ENCODE measurements at places on chromosomes 4 and X.

GRCh38 chr4:148021686-148022085, 289.8 kb downstream of the ARHGAP10 start:
- no peak for DNase-seq

GRCh38 chr4:61549336-61549735, 349.2 kb downstream of the ADGRL3 start:
- DNase-seq: no peak

DNA sequence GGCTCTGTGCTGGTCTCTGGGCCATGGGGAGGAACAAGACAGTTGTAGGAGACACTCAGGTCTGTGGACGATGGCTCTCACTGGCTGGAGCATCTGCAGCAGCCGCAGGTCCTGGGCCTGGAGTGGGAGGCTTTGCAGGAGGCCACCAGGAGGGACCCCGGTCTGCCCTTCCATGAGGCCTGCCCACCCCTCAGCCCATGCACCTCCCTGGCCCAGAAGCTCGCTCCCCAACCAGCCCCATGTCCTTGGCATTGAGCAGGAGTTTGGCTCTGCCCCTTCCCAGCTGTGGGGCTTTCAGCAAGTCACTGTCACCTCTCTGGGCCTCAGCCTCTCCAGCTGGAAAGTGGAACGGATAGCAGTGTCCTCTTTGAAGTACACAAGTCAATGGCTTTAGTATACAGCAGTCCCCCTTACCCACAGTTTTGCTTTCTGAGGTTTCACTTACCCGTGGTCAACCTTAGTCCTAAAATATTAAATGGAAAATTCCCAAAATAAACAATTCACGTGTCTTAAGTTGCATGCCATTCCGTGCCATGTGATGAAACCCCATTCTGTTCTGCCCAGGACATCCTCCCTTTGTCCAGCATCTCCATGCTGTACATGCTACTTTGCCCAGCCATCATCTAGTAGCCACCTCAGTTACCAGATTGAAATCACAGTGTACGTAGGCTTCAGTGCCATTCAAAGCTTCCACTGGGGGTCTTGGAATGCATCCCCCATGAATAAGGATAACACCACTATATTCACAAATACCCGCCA, 104.0 kb downstream of the CPZ start:
- DNase-seq: no peak

- DNase-seq: no peak
Observed at GRCh38 chr4:177384856-177385397, 57.3 kb downstream of the AGA start.

DNA sequence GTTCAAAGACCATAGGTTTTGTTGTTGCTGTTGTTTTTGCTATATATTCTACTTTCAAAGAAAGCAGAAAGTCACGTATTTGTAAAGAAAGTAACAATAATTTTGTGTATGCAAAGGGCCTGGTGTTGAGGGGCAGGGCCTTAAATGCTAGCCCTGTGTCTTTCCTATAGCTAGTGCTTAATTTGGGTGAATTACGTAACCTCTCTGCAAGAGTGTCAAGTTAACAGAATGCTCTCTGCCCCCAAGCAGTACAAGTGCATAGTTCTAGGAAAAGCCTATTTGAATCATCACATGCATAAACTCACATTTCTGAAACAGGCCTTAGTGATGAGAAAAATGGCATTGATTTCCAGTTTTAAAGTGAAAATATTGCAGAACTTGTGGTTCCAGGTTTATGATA, 663.6 kb downstream of the STIM2 start:
- DNase-seq: no peak

- peak; percentile 31 for DNase-seq
Observed at GRCh38 chrX:74230094-74230493, 73.9 kb upstream of the ZCCHC13 start.

- no peak for DNase-seq
Observed at GRCh38 chr4:11966782-11967181, 538.1 kb upstream of the HS3ST1 start.

DNA sequence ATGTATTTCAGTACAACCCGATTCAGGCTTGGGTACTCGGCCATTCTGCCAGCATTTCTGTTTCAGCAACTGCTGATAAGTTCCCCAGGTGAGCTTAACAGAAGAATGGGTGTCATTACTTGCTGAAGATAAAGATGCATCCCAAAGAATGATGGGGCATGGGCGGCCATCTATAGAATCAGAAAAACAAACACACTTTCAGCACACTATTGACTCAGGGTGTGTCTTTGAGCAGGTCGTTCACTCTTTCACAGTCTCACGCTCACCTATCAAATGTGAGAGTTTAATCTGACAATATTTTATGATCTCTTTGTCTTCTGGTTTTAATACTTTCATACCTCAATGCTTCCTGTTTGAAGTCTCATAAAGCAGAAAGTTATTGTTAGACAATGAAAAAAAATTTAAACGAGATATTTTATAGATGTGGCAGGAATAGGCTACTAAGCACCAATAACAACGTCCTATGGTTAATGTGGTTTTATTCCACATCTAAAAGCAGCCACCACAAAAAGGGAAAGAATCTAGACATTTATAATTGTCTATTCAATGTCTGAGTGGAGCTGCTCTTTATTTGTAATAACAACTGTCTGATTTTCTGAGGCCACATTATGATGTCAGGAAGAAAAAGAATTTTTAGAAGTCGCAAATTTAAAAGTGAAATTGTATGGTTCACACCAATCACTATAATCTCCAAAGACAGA, 17.0 kb downstream of the GASK1B start:
- DNase-seq: no peak

DNA sequence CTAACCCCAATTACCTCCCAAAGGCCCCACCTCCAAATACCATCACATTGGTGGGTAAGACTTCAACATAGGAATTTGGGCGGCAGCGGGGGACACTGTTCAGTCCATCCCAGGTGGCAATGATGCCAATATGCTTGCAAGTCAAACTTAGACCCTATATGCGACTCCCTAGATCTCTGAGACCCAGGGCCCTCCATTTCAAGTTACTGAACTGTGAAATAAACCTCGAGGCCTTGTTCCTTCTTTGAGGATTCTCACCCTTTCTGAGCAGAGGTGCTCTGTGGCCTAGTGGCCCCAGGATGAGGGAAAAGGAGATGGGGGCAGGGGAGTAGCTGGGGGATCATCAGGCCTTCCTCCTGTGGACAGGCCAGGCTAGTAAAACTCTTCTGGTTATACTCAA, 44.7 kb downstream of the CNGA2 start:
- DNase-seq: no peak

DNA sequence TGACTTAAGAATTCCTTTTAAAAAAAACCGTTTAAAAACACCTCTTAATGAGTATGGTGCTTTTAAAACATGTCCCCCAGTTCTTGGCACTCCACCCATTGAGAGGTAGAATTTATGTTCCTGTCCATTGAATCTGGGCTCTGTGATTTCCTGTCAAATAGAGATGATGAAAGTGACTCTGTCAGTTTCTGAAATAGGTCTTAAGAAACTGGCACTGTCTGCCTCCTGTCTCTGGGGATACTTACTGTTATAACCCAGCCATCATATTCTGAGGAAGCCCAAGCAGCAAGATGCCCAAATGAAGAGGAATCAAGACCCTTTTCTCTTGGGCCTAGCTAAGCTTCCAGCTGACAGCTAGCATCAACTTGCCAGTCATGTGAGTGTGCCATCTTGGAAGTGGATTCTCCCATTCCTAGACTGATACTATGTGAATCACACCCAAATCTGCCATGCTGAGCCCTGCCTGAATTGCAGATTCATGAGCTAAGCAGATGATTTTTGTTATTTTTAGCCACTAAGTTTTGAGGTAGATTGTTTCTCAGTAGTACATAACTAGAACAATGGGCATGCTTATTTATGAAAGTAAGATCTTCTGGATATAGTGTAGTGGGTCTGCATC, 22.8 kb downstream of the C4orf54 start:
- DNase-seq: no peak

- DNase-seq: no peak
Observed at GRCh38 chr4:169342906-169343564, 72.3 kb upstream of the SH3RF1 start.

DNA sequence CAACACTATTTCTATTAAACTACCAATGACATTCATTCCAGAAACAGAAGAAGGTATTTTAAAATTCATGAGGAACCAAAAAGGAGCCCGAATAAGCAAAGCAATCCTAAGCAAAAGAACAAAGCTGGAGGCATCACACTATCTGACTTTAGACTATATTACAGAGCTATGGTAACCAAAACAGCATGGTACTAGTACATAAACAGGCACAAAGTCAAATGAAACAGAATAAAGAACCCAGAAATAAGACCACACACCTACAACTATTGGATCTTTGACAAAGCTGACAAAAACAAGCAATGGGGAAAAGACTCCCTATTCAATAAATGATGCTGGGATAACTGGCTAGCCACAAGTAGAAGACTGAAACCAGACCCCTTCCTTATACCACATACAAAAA, 122.3 kb downstream of the ITIH6 start:
- no peak for DNase-seq

DNA sequence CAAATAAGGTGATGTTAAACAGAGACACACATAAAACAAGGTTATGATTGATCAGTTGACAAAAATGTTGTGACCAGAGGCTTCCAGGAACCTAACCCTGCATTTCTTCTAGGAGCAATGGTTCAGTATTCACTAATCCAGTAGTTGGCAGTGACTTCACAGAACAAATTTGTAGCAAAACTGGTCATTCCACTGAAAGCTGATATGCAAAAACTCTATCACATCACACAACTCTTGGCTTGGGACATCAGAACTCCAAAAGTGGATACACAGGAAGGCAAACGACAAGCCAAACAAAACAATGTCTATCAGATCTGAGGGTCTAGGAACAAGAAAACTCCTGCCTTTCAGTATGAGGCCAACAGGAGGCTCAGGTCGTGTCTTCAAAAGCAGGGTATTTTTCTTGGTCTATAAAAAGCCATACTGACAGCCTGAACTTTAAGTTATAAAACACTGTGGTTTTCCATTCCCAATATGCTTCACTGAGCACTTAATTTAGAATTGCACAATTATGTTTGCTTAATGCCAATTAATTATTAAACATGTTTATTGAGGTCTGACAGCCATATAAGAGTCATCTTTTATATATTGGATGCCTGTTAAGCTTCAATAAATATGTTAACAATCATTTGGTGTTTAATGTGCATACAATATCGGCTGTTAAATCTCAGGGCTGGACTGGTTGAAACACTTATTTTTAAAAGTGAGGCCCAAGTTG, 45.6 kb downstream of the SOD3 start:
- no peak for DNase-seq

DNA sequence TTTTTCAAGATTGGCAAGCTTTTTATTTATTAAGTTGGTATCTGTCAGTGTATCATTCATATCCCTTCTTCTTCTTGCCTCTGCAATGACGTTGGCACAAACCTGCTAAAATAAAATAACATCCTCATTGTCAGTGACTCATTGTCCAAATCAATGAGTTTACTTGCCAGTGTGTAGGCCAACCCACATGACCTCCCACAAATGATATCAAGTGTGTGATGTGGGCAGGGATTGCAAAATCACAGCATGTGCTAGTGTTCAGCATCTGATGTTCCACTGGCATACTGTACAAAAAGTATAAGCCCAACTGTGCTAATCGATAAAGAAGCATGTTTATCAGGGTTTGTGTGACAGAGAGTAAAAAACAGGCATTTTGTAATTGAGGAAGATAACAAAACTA, 25.5 kb downstream of the GPAT3 start:
- peak; percentile 36 for DNase-seq

DNA sequence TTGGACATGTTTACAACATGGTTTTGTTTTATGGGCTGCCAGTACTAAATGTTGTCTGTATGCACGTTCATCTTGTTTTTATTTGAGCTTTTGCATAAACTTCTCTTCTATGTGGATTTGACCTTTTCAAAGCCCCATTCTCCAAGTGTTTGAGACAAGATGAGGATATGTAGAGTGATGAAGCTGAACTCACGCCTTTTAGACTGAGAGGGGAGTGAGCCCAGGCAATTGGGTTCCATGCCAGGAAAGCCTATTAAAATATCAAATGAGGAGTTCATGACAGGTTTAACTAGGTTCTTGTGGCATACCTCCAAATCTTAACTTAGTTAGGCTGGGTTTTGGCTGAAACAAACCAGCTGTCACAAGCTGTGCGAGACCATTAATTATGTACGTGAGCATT, 170.4 kb upstream of the LDB2 start:
- DNase-seq: no peak

DNA sequence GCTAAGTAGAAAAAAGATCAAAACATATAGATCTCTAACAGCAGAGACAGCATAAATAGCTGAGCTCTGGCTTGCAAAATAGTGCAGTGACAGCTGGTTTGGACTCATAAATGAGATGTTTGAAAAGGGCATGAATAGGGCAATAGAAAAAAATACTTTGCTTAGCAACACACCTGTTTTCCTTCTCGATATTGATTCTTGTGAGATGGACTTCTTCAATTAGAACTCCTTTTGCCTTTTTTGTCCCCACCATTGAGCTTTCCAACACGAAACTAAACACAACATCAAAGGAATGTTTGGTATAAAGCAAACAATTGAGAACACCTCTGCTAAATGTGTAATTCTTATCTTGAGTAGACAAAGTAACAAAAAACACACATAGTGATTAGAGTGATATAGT, 726.3 kb downstream of the RAPGEF2 start:
- DNase-seq: no peak

DNA sequence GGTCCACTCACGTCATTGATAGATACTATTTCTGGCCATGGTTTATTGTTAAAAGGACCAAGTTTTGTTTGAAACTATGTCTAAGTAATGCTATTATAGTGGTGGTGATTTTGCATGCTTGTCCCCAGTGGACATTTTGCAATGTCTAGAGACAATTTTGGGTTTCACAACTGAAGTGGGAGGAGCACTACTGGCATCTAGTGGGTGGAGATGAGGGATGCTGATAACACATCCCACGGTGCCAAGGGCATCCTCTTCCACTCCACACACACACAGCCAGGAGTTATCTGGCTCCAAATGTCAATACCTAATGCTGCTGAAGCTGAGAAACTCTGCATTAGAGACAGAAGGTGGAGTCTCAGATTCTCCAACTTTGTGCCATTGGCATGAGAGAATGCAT, 131.2 kb downstream of the FRMPD4 start:
- no peak for DNase-seq

DNA sequence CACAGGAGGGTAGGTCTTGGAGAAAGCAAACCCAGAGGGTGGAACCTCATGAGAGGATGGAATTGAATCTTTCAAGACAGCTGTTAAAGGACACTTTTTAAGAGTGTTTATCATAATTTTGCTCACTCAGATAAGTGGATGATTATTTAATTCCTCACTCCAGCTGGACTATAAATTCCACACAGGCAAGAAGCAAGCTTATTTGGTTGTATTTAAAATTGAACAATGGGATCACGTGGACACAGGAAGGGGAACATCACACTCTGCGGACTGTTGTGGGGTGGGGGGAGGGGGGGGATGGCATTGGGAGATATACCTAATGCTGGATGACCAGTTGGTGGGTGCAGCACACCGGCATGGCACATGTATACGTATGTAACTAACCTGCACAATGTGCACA, 116.3 kb downstream of the DHRSX start:
- DNase-seq: no peak

- DNase-seq: no peak
Observed at GRCh38 chr4:145716661-145717200, 36.8 kb downstream of the C4orf51 start.

- DNase-seq: no peak
Observed at GRCh38 chr4:109559625-109559982, 442 bp upstream of the MCUB start.

All from choroid plexus epithelial cell (primary cell).